ENCODE measurements at places on chromosomes 3 and 15.

DNA sequence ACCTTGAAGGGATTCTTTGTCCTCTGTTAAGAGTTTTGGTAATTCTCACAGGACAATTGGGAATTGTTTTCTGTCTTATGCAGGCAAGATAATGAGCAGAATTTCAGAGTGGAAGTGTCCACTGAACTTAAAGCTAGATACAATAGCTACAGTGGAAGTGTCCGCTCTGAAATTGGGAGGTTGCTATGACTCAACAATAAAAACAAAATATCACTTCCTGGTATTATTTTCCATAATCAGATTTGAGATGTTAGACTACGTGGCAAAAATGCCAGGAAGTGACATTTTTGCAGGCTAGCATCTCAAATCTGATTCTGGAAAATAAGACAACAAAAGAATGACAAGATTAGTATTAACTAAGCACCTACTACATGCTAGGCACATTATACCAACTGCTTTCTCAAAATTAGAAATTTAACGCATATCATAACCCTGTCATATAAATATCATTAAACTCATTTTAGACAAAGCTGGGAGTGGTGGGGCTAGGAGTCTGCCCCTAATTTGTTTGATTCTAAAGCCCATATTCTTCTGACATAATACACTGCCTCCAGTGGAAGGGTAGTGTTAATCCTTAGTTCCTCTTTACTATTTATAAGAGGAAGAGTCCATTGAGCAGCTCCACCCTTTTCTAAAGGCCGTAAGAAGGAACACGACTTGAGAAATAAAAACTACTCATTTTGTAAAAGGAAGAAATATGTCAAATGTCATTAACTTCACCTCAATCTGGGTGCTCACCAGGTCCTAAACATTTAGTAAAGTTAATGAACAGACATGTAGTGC, 266.9 kb upstream of the STT3B start:
- peak; percentile 74 for DNase-seq

- DNase-seq: no peak
Measured at GRCh38 chr3:71846185-71846584, 61.2 kb upstream of the PROK2 start.

GRCh38 chr3:25895031-25895430, 105.1 kb downstream of the OXSM start:
- no peak for DNase-seq

DNA sequence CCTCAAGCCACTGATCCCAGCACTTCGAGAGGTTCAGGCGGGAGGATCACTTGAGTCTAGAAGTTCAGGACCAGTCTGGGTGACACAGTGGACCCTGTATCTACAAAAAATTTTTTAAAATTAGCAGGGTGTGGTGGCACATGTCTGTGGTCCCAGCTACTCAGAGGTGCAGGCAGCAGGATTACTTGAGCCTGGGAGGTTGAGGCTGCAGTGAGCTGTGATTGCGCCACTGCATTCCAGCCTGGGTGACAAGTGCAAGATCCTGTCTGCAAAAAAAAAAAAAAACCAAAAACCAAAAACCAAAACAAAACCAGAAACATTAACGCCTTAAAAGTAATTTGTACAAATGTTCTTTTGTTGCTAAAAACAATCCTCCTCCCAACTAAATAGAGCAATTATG, 27.9 kb upstream of the SLC12A8 start:
- no peak for DNase-seq

- no peak for DNase-seq
Measured at GRCh38 chr3:10335190-10335738, 14.4 kb upstream of the SEC13 start.

- no peak for DNase-seq
Measured at GRCh38 chr3:66996696-66997095, 1.4 kb upstream of the KBTBD8 start.

DNA sequence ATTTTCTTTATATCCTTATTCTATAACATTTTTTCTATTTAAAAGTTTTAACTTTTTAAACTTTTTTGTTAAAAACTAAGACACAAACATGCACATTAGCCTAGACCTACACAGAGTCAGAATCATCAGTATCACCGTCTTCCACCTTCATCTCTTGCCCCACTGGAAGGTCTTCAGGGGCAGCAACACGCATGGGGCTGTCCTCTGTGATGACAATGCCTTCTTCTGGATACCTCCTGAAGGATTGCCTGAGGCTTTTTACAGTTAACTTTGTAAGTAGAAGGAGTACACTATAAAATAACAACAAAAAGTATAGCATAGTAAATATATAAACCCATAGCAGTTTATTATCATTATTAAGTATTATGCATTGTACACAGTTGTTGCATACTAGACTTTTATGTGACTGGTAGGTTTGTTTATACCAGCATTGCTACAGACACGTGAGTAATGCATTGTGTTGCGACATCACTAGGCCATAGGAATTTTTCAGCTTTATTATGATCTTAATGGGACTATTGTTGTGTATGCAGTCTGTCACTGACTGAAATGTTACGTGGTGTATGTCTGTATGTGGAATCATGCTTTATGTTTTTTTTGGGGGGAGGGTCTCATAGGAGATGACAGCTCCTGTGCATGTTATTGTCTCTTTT, 18.2 kb downstream of the ATP1B3 start:
- peak; percentile 51 for DNase-seq

DNA sequence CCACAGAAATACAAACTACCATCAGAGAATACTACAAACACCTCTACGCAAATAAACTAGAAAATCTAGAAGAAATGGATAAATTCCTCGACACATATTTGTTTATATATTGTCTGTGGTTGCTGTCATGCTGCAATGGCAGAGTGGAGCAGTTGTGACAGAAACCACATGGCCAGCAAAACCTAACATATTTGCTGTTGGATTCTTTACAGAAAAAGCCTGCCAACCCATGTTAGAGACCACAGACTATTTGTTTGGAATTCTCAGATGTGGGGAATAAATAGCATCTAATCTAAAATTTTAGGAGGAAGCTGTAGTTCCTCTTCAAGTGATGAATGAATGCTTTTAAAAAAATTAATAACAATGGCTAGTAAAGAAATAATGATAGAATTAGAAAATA, 341.6 kb upstream of the AZI2 start:
- no peak for DNase-seq

- no peak for DNase-seq
Measured at GRCh38 chr3:27723001-27723445, 900 bp upstream of the EOMES start.

DNA sequence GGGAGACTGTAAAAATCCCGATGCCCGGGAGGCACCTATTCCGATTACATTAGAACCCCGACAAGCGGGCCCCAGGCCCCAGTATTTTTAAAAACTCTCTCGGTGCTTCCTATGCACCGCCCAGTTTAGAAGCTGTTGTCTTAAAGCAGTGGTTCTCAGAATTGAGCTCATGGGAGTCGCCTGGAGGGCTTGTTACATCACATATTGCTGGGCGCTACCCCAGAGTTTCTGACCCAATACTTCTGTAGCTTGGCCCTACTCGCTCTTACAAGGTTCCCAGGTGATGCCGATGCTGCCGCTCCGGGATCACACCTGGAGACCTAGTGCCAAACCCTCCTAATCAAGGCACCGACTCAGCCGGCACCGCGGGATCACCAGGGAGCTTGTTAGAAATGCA, 35.2 kb downstream of the CPN2 start:
- no peak for DNase-seq

DNA sequence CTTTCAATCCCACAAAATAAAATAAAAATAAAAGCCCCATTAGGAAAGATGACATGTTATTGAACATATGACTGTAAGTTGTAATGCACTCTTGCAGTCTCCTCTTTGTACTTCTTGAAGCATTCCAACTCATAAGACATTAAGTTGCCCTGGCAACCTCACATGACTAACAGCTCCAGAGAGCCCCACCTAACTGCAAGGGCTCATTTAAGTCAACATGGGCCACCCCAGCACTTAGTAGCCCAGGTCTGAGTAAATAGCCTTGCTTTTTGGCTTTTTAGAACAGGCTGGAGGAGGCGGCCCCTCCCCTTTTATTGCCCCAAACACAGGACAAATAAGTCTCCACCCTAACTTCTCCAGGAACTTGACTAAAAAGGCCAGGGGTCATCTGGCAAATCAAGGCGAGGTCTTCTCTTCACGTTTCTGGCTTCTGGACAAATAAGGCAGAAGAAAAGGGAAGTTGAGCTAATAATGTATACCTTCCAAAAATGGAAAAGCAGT, 135.1 kb downstream of the TMCO5A start:
- DNase-seq: peak; percentile 87

DNA sequence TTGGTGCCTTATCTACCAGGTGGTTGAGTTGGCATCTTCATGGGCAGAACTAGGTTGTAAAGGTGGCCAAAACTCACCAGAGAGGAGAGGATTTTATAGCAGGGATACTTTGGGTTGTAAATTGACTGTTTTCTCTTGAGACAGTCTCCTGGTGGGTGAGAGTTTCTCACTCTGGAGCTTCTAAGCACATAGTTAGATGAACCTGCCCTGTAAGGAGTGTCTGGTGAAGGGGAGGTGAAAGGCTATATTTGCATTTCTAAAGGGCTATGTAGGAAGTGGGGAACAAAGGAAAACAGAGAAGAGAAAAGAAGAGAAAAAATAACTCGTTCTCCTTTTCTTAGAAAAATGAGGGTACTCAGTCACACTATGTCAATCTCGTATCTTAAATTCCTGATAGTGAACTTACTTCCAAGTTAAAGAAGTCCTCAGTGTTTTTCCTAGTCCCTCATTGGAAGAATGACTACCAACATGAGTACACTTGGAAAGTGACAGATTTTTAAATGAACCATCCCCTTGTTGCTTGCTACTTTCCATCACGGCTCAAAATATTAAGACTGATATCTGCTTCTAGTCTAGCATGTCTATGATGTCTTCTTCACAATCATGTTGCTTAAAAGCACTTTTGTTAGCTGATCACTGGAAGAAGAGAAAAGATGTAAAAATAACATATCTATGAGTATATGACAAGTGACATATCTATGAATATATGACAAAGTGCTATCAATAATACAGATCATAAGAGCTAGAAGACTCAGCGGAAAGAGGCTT, 113.8 kb upstream of the P2RY1 start:
- DNase-seq: no peak

DNA sequence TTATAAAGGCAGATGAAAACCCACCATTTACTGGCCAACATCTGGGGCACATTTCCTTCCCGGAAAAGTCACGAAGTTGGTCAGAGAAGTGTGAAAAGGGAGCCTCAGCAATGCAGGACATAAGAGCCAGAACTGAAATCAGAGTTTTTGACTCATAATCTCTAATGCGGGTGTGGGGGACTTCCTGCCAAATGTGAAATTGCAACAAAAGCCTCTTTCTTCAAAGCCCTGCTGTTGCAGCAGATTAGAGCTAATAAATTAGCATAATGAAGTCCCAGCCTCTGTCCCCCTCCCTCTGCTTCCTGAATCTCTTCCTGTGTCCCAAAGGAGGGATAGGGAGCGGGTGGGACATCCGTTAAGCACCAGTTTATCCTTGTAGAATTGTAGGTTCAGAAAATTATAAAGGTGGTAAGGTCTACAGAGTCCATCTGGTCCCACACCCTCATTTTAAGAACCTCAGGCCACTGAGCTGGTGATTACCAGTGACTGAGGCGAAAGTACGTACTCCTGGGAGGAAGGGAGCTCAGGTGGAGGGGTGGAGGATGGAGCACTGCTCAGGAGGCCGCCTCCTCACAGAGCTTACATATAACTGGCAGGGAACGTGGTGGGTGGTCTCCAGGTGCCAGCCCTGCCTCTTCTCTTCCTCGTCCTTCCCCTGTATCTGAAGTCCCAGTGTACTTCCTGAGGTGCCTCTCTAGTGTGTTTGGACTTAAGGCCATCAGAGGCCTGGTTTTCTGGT, 35.0 kb downstream of the ST6GAL1 start:
- DNase-seq: peak; percentile 86

GRCh38 chr15:101625184-101625583, 27.0 kb downstream of the TM2D3 start:
- DNase-seq: peak; percentile 83

- no peak for DNase-seq
Measured at GRCh38 chr3:152256851-152257562, 11.7 kb upstream of the MBNL1 start.

DNA sequence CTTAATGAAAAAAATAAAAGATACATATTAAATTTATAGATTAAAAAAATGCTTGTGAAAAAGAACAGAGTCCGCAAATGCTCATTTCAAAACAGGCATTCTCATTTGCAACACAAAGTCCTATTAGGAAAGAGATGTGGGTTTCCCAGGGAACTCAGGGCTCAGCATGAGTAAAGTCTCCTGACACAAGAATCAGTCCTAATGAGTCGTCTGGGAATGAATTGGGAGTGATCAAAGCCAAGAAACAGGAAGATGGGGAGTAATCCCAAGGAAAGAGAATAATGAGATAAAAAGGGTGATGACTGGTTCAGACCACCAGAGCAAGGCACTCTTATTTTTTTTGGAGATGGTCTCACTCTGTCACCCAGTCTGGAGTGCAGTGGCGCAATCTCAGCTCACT, 443.7 kb downstream of the NR2F2 start:
- DNase-seq: no peak

DNA sequence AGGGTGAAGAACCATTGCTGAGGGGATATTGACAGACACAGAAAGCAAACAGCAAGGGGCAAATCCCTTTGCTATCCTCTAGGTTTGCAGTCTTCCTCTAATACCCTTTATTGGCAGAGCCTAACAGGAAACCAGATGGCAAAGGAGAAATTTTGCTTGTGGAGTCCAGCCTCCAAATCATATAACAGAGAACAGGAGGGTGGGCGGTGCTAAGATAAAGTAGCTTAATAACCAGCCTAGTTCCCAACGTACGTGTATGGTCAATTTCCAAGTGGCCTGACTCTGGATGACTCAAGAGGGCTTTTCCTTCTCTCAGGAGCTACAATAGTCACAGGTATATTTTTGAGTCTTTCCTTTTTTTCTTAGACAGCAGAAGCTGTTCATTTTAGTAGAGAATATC, 404.5 kb downstream of the PDCD6IP start:
- DNase-seq: no peak

- no peak for DNase-seq
Measured at GRCh38 chr3:12886106-12886679, 44.8 kb upstream of the RPL32 start.

All from suppressor macrophage treated with lipopolysaccharide for 1 hour (primary cell).